Stimulated activated CD4-positive, alpha-beta T cell treated with anti-CD3 and anti-CD28 coated beads, TNF-alpha, amount 100 ng/mL, for 4 hours (primary cell): ENCODE measurements at places on chromosomes 11 and 22.

- no peak for DNase-seq
These were observed 453.9 kb downstream of the BRD1 start for GRCh38 chr22:49373801-49374226.

DNA sequence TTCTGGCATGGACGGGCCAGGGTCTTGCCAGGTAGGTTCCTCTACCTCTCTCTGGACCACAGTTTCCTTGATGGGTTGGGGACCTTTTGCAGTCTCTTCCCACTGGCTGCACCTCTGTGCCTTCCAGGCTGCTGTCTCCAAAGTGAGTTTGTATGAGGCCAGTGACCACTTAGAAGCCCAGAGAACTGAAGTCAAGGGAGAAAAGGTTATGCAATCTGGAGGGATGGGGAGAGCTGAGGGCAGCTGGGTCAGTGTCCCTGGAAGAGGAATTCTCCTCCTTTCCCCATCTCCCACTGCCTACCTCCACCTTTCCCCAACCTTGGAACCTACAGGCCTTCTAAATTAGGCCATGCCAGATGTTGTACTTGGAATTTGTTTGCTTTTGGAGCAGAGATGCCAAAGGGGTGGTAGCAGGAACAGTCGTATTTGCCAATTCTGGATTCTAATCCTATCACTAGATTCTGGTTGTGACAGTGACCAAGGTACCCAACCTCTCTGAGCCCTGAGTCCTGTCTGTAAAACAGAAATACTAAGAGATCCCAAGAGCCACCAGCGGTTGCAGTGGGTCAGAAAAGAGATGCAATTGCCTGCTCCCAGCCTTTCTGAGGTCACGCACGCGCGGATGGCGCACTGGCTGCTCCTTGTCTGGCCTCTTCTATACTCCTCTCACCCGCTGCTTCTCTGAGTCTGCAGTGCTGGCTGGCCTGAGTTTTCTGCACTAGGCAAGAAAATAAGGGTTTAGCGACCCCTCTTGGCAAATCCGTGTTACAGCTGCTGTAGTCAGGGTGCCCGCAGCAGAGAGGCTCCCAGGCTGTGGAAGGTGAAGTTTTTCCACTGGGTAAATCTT lies 10.7 kb upstream of the ACCSL start:
- no peak for DNase-seq

GRCh38 chr11:125036933-125037332 lies 26.2 kb upstream of the SLC37A2 start:
- DNase-seq = no peak

GRCh38 chr11:15071556-15072255 lies 1.7 kb upstream of the CALCB start:
- DNase-seq = no peak

DNA sequence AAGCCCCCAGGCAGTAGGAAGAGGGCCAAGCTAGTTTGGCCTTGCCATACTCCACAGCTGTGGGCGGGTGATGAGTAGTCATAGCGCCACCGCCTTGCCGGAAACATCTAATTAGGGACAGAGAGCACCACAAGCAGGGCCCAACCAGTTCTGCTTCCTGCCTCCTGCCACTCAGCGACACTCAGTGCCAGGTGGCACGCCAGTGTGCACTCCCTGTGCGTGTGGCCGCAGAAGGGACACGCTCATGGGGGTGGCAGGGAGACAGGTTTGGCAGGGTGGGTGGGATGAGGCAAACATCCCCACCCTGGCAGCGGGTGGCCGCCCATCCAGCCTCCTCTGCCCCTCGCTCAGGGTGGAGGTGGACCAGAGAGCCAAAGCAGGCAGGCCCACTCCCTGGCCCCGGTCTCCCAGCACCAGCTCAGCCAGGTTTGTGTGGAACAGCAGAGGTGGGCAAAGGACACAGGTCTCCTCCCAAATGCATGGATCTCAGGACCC lies 4.9 kb downstream of the OVOL1 start:
- no peak for DNase-seq

DNA sequence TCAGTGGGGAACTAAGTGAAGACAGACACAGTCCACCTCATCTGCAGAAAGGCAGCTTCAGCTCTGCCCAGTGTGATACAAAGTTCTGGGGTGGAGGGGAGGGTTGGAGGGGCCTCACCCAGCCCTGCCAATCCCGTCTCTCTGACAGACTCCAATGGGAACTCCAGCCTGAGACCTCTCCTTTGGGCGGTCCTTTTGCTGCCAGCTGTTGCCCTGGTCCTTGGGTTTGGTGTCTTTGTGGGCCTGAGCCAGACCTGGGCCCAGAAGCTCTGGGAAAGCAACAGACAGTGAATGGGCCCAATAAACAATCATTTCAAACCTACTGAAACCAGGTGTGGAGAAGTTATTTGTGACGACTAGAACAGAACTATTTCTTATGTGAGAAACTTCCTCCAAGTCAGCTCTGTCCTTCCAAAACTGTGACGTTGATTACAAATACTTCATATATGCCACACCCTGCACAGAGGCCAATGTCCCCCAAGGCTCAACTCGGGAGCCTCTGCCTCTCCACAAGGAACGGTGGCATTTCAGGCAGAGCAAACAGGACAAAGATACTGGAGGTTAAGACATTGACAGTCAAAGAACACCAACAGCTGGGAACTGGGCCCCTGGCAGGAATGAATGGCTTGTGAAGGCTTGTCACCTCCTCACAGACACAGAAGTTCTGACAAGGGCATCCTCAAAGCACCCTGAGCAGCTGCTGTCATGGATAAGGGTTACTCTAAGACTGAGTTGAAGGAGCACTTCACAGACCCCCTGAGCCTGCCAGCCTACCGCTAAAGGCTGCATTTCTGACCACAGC lies 8.2 kb downstream of the ZP1 start:
- no peak for DNase-seq

DNA sequence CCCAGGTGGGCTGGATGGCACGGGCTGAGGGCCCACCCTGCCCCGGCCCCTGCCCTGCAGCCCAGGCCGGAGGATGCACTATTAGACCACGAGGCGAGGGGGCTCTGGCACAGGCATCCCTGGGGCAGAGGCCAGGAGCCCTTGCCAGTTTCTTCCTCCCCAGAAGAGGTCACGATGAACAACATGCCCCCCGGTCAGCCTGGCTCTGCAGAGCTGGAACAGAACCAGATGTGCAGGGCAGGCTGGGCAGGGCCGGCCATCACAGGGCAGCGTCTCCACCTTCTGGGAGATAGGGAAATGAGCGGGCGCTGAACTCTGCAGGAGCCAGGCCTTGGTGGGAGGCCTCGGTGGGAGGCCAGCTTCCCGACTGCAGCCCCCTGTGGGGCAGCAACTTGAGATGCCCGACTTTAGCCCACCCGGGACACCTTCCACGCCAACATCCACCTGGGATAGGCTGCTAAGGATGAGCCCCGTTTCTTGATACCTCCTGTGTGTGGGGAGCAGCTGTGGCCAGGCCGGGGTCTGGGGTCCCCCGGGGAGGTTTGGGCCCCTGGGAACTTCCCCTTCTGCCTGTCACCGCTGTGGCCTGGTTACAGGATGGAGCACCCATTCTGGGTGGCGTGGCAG lies 21.8 kb upstream of the GNB1L start:
- DNase-seq = no peak

- DNase-seq = no peak
These were observed 13.8 kb upstream of the OR56A3 start for GRCh38 chr11:5928271-5928670.

DNA sequence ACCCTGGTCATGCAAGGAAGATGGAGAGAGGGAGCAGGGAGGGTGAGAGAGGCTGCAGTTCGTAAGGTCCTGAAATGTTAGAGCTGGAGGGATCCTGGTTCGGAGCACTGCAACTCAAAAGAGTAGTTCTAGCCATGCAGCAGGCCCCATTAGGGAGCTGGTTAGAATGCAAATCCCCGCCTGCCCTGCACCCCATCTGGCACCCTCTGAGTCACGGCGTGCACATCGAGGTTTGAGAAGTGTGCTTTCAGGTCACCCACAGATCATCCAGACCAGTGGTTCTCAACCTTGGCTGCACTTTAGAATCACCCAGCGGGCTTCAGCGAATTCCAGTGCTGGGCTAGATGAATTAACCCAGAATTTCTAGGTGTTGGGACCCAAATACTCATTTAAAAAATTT lies 48.2 kb downstream of the ST3GAL4 start:
- DNase-seq = no peak

DNA sequence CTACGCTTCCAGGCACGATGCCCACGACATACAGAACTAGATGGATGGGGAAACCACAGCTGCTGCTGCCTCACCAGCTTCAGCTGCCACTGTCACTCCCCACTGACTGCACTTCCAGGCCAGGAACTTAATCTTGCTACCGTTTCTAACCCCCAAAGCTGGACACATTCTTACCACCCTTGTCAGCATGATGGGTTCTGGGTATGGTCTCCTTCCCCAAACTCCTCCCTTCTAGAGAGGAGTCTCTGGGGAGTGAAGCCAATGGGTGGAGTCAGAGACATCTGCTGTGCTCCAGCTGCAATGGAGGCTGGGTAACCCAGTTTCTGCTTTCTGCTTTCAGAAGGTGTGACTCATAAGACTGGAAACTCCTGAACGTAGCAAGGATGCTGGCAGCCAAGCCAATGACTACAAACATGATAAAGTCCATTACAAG lies 87.0 kb upstream of the THY1 start:
- no peak for DNase-seq

GRCh38 chr11:114366331-114367243 lies 33.7 kb downstream of the C11orf71 start:
- no peak for DNase-seq

GRCh38 chr11:111521135-111521534 lies 6.6 kb downstream of the HOATZ start:
- DNase-seq = no peak

GRCh38 chr11:29343465-29344333 lies 673.1 kb downstream of the KCNA4 start:
- no peak for DNase-seq

GRCh38 chr11:63242089-63242781 lies 1.2 kb downstream of the SLC22A25 start:
- no peak for DNase-seq

GRCh38 chr11:1262172-1263006 lies 39.5 kb downstream of the MUC5B start:
- peak; percentile 76 for DNase-seq

DNA sequence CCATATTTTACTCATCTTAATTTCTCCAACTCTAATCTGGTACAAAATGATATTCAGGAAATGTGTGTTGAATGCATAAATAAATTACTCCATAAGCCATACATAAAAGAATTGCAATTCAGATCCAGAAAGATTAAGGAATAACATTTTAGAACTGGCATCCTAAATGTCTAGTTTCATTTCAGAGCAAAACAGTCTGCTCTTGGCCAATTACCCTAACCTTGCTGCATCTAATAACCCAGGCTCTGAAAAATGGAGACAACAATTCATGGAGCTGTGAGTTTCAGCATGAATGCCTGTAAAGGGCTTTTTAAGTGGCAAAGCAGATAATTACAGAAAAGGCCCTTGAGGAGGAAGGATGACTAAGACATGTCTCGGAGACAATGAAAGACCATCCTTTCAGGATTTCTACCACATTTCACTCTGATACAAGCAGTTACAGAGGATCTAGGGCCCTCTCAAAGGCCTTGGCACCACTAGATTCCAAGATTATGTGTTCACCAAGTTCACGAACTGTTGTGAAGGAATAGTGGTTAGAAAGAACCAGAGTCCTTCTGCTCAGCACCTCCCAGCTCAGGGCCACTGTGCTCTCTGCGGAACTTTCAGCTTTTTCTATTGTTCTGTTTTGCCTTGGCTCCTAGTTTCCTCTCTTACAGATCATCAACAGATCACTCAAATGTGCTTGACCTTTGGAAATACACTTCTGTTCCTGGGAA lies 157.6 kb upstream of the BLID start:
- no peak for DNase-seq

GRCh38 chr11:115897707-115898106 lies 393.5 kb upstream of the CADM1 start:
- no peak for DNase-seq

DNA sequence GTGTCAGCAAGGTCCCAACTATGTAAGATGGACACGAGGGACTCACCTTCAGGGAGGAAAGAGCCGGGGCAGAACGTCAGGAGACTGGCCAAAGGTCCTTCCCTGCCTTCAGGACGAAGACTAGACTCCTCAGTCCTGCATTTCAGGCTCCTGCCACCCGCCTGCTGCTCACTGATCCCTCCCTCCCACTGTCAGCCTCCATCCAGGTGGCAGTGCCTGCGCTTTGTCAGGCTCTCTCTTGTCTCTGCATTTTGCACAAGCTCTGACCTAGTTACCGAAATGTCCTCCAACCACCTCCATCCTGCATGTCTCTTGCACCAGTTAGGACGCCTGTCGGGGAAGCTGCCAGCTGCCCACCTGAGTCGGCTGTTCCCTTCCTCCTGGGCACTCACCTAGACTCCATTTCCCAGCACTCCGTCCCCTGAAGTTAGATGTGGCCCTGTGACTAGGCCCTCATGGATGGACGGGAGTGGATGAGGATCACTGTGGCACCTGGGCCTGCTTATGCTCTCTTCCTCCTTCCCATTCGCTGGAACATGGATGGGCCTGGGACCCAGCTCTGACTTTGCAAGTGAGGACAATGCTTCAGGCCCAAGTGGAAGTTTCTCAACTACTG lies 8.0 kb downstream of the B3GNT6 start:
- DNase-seq = no peak

DNA sequence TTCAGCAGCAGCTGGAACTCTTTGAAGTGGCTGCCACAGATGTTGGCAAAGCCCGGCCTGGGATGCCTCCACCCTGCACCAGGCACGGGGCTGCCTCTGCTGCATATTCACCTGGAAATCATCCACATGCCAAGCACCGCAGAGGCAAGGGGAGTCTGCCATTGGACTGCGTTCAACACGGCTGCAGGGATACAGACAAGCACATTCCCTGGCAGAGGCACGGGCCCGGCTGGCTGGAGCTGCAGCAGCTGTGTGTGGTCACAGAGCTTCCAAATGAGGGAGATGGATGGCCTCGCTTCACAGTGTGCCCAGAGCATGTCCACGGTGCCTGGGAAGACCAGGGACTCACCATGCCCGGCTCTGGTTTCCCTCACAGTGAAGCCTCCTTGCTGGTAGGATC lies 1378.9 kb downstream of the TBC1D22A start:
- DNase-seq = no peak

- no peak for DNase-seq
These were observed 8.6 kb downstream of the HSCB start for GRCh38 chr22:28750471-28750881.

- DNase-seq = no peak
These were observed 629.9 kb downstream of the JRKL start for GRCh38 chr11:97019754-97020153.

DNA sequence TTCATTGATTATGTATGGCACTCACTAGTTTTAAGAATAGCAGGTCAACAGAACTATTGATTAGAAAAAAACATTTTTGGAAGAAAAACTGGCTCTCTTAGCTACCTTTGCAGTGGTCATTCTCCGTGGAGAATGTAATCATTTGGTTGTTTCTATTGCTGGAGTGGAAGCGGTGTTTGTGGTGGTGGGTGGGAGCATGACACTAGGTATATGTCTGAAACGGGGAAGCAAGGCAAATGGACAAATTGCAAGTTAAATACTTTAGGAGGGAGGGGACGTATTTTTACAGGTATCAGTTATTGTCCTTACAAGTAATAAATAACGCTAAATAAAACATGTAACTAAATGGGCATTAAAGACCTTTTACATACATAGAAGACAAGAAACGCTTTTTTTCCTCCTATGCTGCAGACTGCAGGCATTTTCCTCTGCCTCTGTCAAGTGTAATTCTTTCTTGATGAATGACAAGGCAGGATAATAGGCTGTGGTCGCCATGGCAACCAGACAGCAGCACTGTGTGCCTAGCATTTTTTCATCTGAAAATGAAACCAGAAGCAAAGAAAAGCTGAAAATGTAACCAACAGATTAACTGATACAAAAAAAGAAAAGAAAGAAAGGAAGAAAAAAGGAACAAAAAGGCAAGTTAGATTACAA lies 46.2 kb downstream of the BLID start:
- no peak for DNase-seq
